Lower leg skin (tissue), 4 donors: ENCODE measurements at places on chromosomes 11 and 22.

DNA sequence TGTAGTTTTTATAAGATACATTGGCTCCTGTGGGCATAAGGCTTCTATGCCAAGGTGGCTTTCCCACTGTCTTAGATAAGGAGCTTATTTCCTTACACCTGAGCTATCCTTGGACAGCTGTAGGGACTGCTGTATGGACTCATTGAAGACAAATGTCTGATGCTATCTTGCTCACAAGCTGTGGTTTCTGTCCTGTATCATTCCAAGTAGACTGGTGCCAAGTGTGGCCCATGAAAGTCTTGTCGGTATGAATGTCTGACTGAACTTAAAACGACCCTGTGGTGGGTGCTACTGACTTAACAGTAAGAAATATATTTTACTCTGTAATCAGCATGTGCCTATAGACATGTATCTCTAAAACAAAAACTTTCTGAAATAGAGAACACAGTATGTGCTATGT, 45.0 kb downstream of the LARGE2 start:
- DNase-seq: no peak

- no peak for DNase-seq
These were observed 52.6 kb upstream of the NAV2 start for GRCh38 chr11:19660076-19660475.

DNA sequence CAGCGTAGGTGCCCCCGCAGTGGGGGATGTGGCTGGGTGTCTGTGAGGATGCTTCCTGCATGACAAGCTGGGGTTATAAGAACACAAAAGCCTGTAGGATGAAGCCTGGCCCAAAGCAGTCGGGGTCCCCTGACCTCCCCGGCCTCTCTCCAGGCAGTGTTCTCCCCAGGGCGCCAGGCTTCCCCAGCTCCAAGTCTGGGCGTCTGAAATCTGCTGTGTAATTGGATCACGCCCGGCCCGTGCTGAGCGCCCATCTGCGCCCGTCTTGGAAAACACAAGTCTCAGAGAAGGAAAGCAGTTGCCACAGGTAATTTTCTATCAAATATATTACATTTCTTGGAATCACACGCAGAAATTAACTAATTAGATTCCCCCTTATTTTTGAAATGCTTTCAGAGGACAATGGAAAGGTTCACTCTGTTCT, 233.3 kb downstream of the CTTN start:
- no peak for DNase-seq

DNA sequence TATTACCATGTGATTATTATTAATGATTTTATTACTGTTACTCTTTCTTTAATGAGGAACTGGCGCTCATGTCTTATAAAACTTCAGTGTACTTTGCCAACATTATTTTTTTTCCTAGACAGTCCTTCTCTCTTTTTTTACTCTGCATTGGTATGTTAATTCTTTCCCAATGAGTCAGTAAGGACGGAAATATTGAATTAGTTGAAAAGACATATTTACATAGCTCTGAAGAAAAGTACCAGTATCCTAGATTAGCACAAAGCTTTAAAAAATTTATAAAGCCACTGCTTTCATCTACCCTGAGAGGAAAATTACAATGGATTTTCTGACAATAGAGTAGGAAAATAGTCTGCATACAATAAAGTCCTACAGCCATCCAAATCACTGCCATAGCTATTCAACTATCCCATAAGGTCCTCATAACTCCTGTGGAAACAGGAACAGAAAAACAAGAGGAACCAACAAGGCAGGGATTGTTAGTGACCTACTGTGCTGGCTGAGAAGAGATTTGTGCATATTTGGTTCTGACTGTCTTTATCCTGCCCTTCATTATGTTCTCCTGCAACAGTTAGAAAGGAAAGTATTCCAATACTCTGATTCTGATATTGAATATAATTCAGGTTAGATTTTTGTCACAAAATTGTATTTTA, 314.4 kb downstream of the AASDHPPT start:
- DNase-seq: no peak

DNA sequence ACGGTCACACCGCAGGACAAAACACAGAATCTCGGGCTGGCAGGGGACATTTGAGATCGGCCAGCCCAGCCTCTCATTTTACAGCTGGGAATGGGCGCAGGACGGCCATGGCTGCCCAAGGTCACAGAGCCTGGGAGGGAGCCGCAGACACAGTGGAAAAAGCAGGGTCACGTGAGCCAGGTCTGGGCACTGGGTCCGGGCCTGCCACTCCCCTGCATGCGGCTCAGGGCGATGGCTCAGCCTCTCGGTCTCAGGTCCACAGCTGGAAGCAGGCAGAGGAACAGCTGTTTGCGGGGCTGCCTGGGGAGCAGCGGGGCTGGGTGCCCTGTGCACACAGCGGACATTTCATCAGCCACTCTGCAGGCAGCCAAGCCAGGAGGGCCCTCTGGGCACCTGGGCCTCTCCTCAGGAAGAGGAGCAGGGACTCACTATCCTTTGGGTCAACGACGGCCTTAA, 10.4 kb upstream of the PPARA start:
- no peak for DNase-seq

DNA sequence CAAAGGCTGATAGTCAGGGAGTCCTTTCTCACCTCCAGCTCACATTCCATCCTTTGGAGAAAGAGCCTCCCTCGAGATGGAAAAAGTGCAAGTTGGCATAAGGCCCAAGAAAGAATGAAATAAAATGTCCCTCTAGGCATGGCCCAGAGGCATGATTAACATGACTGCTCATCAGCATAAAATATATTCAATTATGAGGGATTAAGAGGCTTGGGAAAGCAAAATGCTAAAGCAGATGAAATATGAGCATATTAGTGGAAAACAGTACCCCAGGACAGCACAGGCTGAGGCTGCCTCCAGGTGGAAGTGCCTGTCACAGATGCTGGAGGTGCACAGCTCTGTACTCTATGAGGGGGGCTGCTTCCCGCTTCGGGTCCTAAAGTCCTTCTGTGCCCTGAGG, 347.8 kb upstream of the PLET1 start:
- DNase-seq: no peak

DNA sequence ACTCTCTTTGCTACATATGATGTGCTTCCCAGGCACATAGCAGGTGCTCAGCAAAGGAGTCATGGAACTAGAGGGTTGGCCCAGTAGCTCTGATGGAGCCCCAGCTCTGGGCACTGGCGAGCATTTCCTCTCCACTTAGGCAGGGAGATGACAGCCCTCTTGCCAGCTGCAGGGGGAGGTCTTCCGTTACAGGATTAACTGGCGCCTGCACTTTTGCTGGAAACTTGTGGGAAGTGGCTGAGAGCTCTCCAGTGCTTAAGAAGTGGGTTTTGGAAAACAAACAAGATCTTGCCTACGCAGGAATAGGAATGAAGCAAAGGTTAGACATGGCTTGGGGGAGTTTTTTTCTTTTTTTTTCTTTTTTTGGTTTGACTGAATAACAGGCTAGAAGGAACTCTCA, 75.5 kb downstream of the MICAL2 start:
- DNase-seq: peak; percentile 66

DNA sequence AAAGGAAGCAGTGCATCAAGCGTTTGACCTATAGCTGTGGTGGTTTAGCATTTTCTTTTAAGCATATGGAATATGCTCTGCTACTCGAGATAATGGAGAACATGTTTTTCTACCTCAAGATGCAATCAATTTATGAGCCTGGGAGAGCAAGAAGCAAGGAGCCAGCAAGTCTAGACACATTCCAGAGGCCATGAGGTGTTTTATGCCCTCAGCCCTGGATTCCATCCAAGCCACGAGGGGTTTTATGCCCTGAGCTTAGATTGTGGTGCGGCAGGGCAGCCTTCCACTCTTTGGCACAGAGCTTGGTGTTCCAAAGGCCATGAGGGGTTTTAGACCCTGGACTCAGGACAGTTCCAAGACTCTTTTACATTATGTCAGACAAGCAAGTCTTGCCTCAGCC, 11.7 kb upstream of the DNAJB13 start:
- DNase-seq: no peak

DNA sequence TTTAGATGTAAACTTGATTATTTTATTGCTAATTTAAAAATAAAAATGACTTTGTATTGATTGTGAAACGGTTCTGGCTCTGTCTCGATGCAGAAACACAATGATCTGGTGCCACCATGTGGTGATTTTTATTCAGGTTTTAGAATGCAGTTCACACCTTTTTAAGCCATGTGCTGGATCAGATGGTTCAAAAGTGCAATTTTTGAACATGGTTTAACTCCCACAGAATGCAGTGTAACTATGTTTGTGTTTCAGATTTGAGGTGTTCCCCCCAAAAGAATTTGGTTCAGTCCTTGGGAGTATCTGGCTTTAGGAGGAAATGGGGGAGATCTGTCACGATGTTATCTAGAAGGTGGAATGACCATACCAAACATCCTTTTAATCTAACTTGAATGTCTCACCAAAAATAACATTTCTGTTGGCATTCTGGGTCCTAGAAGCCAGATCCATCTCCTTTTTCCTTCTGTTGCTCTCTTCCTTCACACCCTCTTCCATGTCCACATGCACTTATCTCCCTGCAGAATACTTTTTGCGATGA, 7.9 kb downstream of the MRPL16 start:
- DNase-seq: no peak

DNA sequence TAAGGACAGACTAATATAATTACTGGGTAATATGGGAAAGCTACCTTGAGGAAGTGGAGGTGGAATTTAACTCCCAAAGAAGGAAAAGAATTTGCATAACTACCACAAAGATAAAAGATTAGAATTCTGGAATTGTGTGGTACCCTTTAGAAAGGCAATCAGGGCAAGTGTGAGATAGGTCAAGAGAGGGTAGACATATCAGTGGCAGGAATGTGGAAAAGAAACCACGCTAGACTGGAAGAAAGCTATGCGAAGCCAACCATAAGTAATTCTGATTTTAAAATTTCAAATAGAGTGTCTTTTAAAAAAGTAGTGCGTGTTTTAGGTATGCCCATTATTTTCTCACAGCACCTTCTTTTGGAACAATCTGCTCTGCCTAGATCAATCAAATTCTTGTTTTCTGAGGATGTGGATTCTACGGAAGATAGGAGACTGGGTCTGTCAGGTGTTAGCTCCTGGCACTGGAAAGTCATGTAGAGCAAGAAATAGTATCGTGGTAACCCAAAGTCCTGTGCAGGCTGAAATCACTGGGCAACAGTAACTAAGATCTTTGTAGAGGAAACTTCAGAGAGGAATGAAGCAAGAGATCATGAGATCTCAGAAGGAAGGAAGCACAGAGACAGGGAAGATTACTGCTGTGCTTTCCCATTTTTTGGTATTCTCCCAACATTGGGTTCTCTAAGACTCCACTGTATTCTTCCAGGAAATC, 111.3 kb upstream of the MTMR2 start:
- no peak for DNase-seq
